ENCODE measurements at places on chromosomes 2 and 18.

GRCh38 chr18:13318731-13319501, 100.4 kb downstream of the LDLRAD4 start:
- DNase-seq: no peak

DNA sequence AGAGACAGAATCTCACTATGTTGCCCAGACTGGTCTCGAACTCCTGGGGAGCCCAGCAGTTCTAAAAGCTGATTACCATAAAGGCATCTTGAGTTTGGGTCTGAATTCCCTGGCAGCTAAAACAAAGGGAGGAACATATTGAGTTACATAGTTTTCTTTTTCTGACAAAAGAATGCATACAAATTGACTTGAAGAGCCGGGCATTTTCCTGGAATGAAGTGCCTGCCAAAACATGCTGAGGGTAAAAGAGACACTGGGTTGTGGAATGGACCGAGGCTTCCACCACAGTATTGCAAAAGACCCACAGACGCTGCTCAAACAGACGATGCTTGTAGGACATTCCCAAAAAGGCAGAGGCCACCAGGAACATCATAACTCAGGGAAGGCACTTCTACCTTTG, 35.1 kb upstream of the ROCK2 start:
- no peak for DNase-seq

GRCh38 chr18:22828171-22828570, 105.0 kb upstream of the RBBP8 start:
- no peak for DNase-seq

DNA sequence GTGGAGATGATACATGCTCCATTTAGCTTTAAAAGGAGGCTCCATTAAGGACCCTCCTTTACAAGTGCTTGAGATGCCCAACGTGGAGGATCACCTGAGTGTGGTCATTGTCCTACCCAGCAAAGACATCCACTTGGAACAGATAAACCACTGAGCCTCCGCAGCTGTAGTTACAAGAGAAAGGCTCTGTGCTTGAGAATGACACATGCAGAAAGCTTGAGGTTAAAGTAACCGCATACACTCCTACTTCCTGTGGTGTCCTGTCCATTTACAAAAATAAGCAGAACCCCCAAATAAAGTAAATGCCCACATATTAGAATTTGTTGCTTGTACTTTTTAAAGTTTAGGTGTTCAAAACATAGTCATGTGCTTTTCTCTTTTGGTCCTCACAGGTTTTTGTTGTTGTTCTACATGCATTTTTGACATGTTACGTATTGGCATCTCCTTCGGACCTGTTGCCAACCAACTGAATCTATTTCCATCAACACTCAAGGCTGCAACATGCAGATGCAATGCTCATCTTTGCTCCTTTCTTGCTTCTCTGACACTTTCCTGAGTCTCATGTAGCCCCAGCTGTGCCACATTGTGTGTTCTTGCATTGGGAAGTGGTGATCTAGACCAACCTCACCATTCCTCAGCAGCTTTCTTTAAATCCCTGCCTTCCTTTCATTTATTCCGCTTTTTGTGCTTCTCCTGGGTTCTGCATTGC, 56.0 kb downstream of the SERPINB7 start:
- DNase-seq: no peak

- DNase-seq: no peak
Observed at GRCh38 chr2:236417150-236417549, 152.5 kb upstream of the ACKR3 start.

- DNase-seq: no peak
Observed at GRCh38 chr2:239177325-239177724, 223.5 kb downstream of the HDAC4 start.

GRCh38 chr2:74865770-74866674, 32.1 kb downstream of the HK2 start:
- no peak for DNase-seq

DNA sequence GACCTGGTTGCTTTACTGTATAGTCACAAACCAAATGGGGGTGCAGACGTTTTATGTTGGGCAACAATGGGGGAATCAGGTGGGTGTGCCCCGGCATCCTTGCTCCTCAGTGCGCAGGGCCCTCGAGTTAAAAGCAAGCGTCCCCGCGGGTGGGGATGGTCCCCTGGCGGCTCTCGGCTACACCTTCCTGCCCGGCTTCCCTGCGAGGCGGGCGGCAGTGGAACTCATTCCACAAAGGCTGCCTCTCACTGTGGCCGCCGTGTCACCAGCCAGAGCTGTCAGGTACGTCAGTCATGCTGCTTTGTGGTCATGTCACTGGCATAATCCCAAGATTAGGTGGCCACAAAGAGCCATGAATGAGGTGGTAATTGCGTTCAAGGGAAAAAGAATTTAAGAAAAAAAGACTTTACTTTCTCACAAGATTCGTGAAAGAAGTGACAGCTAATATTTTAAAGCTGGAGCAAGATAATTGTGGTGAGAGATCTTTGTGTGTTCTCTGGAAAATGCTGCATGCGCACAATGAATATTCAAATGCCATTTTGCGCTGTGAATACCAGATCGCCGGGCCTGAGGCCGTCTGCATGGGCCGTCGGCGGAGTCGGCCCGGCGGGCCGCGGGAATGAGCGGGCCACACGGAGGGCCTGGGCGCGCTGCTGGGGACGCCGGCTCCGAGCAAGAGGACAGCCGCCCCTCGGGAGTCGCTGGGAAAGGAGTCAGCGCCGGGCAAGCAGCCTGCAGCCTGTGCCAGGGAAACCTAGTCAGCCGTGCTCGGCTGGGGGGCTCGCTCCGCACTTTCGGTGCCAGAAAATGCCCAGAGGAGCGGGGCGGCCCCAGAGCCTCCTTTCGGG, 82.3 kb upstream of the LDLRAD4 start:
- DNase-seq: no peak

- no peak for DNase-seq
Observed at GRCh38 chr18:23682472-23682871, 6.8 kb upstream of the LAMA3 start.

DNA sequence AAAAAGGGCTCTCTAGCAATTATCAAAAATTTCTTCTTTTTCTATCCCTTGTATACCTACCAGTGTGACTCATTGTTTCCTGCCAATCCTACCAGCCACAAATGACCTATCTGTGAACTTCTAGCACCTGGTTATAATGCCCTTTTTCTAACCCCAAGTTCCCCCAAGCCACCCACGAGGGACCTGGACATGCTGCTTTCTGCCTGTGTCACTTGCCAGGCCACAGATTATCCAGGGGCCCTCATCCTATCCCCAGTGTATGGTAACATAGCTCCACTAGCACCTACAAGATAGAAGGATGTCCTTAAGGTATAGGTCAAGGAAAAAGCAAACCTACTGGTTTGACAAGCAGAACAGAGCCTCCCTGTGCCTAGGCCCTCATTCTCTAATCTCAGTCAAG, 26.8 kb downstream of the AAK1 start:
- no peak for DNase-seq

All from stimulated activated CD8-positive, alpha-beta memory T cell treated with anti-CD3 and anti-CD28 coated beads, Interleukin-15, amount 100 ng/mL, for 4 hours (primary cell).